Lung microvascular endothelial cell (primary cell): ENCODE measurements at places on chromosomes 2 and 18.
A peak's percentile ranks its signal among the peaks of the same experiment; 100 is the strongest.

GRCh38 chr18:24033641-24034412 lies 19.3 kb downstream of the TTC39C start:
- DNase-seq: no peak

DNA sequence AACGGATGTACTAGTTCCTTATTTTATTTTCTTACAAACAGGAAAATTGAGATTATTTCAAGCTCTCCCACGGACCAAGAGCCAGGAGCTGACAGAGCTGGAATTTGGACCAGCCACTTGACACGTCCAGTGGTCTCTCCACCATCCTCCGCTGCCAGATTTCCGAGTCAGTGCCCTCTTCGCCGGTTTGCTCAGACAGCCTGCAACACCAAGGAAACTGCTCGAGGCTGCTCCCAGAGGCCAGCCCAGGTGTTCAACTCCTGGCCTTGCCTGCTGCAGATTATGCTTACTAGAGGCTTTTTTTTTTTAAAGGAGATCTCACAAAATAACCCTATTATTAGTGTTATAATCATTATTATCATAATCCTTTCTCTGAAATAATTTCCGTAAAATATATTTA lies 779.8 kb downstream of the RNF144A start:
- DNase-seq: no peak

GRCh38 chr2:191899410-191899809 lies 52.5 kb upstream of the CAVIN2 start:
- peak; percentile 96 for DNase-seq

DNA sequence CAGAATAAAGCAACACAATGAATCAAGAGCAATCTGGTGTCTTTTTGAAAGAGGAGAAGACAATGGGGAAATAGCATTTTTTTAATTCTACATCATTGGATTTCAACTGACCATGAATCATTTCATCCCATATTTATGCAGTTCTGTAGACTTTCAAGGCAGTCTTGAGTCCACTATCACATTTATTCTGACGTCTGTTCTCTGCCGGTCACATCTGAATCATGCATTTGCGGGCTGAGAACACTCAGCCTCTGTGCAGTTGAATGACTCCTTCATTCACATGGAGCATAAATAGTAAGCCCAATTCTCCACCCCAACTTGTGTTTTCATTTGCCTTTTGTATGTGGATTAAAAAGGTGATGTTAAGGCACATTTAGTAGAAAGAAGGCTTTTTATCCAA lies 128.2 kb downstream of the AKAIN1 start:
- no peak for DNase-seq

DNA sequence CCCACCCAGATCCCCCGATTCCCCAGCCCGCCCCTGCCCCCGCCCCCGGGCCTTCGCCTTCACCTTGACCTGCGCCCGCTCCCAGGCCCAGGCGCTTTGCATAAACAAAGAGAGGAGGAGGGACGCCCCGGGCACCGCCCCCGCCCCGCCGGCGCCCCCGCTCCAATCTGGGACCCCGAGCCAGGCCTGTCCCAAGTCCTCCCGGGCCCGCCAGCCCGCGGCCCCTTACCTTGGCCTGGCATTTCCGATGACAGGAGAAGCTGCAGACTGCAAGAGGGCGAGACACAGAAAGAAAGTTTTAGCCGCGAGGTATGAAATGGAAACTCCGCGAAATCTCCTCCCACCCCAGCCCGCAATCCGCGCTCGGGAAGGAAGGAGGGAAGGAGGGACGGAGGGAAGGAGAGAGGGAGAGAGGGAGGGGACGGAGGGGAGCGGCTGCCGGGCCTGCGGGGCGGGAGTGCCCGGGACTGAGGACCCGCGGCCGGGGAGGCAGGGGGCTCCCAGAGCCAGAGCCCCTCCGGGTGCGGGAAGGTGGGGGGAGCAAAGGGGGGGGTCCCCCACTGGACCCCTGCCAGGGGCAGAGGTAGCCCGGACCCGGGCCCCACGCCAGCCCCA lies 24.2 kb downstream of the TNS1 start:
- no peak for DNase-seq

DNA sequence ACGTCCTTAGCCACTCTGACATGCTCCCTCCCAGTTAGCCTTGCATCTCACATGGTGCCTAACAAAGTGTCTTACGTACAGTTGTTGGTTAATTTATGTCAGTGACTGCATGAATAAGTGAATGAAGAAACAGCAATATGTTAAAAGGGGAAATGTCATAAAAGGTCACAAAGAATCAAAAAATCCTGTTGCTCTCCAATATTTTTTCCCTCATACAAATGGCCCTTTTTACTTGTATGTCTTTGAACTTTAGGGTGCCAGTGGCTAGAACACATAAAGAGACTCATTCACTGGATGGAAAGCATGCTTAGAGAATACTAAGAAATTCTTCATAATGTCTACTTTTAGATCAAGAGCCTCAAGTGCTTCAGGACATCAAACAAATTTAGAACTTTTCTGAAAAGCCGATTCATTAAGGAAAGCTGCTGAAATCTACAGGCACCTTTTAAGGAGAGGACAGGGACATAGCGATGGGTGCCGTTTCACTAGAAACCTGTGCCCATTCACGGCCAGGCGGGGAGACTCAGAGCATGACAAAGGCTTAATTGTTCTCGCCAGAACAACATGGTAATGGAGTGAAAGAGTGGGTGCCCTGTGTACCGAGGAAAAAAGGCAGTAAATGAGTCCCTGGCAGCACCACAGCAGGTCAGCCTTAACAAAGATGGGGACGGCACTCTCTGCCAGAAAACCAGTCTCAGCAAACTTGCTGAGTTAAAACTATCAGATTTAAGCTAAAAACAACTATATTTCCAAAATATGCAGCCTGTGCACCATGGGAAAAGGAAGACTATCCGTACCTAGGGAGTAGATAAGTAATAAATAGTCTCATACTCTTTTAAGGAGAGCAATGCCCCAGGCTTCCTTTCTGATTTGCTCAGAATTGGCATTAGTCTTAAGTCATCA lies 71.6 kb upstream of the SPTBN1 start:
- no peak for DNase-seq
